ENCODE measurements at places on chromosomes 1 and 21.

GRCh38 chr1:209404577-209404976 lies 178.9 kb upstream of the CAMK1G start:
- no peak for DNase-seq

DNA sequence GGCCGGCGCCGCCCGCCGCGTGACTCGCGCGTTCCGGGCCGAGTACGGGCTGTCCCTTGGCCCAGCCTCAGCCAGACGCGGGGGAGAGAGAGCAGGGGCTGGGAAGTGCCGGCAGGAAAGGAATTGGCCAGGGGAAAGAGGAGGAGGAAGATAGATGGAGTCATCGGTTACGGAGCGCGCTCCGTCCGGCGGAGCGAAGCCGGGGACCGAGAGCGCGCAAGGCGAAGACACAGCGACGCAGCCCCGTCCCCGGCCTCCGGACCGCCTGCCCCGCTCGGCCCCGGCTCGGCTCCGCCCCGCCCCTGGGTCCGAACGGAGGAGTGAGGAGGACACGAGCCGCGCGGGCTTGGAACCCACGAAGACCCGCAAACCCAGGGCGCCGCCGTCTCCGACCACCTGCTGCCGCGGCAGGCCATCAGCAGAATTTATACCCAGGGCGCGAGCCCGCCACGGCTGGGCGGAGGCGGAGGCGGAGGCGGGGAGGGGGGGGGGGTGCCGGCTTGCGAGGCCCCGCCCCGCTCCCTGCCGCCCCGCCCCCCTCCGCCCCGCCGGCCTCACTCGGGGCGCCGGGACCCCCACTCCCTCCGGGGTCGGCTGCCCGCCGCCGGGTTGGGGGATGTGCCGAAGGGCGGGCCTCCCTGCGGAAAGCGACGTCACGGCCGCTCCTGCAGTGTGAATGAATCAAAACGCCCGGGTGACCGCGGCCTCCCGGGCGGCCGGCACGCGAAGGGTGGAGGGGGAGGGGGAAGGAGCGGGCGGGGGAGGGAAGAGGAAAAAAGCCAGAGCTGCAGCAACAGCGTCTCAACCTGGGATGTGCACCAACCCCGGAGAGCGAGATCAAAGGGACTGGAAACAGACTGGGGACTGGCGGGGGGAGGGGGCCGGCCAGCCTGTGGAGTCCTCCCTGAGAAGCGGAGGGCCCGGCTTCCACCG lies at the start of gene LHX4:
Gene LHX4, plus strand, starts transcription at position 782 of the 933 bp plus-strand sequence. CDS start 266 bp downstream, outside the sequence.
- peak; percentile 32 for DNase-seq

DNA sequence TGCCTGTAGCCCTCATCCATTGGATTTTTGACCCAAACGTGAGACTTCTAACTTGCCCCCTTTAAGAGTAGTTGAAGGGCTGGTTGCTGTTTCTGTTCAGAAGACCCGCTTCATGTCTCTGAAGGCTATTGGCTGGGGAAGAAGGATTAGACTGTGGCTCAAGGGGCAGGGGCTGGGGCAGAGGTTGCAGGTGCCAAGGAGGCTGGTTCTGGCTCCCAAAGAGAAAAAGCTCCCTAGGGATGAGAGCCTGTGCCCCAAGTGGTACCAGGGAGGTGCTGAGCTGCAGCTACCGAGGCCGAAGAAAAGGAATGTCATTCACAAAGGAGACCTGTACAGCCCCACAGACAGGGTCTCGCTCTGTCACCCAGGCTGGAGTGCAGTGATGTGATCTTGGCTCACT lies 5.8 kb downstream of the WNT3A start:
- DNase-seq = no peak

- DNase-seq = no peak
Measured at GRCh38 chr1:93111561-93111960, 32.5 kb downstream of the MTF2 start.

- DNase-seq = no peak
Measured at GRCh38 chr1:204003536-204003935, 69.4 kb upstream of the SOX13 start.

- no peak for DNase-seq
Measured at GRCh38 chr1:12166834-12167492, at the start of gene TNFRSF1B. TNFRSF1B (plus strand) TSS chr1:12166991; CDS start chr1:12167092, 101 bp downstream.

DNA sequence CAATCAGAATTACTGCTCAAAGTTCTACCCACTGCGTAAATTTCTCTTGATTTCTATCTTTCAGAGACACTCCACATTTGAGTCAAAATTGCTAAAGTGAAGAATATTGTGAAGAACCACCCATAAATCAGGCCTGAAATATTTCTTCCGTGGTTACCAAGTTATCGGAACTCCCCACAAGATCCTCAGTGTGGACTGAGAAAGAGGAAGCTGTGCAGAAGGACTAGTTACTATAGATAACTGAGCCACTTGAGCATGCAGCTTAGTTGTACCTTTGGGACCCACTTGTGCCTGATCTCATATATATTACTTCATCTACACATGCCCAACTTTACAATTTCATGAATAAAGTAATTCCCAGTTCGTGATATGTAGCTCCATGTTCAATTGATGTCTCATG lies 18.4 kb downstream of the RWDD3 start:
- DNase-seq = no peak

GRCh38 chr1:11823366-11824137 lies 17.6 kb downstream of the CLCN6 start:
- DNase-seq = no peak

DNA sequence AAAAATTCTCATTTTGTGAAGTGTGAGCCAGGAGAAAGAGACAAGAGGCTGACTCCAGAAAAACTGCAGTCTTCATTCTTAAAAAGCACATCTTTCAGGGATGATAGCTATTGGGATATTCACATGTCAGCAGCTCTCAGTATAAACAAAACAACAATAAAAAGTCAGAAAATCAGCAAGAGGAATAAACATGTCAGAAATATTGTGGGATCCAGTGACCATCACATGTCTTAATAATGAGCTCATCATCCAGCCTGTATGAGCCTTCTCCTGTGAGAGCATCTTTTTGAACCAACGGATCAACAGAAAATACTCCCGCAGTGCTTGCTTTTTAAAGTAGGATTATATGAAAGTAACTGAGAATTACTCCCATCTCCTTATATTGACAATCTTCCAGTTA lies 241.6 kb downstream of the SMYD3 start:
- no peak for DNase-seq

DNA sequence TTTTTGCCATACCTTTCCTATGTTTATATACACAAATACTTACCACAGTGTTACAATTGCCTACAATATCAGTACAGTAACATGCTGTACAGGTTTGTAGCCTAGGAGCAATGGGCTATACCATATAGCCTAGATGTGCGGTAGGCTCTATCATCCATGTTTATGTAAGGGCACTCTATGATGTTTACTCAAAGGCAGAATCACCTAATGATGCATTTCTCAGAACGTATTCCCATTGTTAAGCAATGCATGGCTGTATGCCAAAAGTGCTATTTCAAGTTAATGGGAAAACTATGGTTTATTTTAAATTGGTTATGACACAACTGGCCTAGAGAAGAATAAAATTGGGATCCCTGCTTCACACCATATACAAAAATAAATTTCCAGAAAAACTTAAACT lies 36.9 kb upstream of the DISP1 start:
- DNase-seq = peak; percentile 53

- peak; percentile 89 for DNase-seq
Measured at GRCh38 chr1:40820911-40821693, 37.5 kb downstream of the KCNQ4 start.

DNA sequence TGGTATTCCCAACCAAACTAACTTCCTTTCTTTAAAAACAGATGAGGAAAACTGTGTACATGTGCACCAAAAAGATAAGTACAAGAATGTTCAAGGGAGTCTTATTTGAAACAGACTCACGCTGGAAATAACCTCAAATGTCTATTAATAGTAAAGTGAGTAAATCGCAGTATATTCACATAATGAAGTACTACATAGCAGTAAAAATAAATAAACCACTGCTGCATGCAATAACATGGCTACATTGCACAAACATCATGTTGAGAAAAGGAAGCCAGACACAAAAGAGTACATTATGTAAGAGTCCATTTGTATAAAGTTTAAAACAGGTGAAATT lies 5.2 kb upstream of the DENND2D start:
- DNase-seq = no peak

GRCh38 chr21:16117851-16118590 lies 388.2 kb downstream of the USP25 start:
- no peak for DNase-seq

DNA sequence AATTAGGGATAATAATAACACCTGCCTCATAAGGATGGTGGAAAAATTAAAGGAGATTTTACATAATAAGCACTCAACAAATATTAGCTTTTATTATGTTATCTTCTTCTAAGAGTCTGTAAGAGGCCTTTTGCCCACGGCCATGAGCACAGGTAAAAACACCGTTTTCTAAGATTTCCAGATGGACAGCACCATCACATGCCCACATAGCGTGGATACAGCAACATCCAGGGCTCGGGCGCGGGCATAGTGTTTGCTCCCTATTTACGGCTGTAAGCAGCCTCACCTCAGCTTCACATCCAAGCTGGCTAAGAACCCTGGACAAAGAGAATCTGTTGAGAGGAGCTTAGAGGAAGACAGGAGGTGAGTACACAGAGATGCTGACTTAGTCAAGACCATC lies 216.4 kb upstream of the IRF2BP2 start:
- DNase-seq = no peak

GRCh38 chr1:222975472-222976122 lies 160.8 kb downstream of the DISP1 start:
- DNase-seq = no peak

DNA sequence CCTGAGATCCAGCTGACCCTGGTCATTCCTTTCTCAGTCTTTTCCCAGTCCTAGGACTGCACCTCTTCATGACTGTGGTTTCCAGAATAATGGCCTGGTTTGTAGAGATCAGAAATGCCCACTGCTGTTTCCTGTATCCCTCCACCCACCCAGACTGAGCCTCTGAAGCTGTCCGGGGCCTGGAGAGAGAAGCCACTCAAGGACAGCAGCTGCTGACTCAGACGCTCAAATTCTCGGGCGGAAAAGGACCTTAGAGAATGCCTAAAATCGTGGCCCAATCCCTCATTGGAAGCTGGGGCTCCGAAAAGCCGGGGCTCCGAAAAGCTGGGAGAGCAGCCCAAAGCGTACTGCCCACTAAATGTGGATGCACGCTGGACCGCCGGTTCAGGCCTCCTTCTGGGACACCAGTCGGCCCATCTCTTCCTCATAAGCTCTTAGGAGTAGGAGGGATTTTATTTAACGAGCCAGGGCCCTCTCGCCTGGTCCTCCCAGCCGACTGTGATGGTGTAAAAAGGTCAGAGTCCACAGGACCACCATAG lies 7.8 kb upstream of the GPR61 start:
- DNase-seq = no peak

- DNase-seq = no peak
Measured at GRCh38 chr1:220813013-220813412, 26.3 kb downstream of the MTARC1 start.

GRCh38 chr21:45148316-45148990 lies 74.1 kb downstream of the ADARB1 start:
- no peak for DNase-seq

DNA sequence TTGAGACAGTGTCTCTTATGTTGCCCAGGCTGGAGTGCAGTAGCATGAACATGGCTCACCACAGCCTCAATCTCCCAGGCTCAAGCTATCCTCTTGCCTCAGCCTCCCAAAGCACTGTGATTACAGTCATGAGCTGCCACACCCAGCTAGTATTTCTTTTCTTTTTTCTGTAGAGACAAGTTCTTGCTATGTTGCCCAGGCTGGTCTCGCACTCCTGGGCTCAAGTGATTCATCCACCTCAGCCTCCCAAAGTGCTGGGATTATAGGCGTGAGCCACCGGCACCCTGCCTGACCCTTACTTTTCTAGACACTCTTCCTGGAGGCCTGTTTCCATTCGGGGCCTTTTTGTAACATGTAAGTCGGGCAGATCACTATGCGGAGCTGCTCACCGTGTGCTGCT lies 30.1 kb upstream of the SRP9 start:
- DNase-seq = no peak

GRCh38 chr1:34267326-34267725 lies 90.6 kb downstream of the C1orf94 start:
- no peak for DNase-seq

DNA sequence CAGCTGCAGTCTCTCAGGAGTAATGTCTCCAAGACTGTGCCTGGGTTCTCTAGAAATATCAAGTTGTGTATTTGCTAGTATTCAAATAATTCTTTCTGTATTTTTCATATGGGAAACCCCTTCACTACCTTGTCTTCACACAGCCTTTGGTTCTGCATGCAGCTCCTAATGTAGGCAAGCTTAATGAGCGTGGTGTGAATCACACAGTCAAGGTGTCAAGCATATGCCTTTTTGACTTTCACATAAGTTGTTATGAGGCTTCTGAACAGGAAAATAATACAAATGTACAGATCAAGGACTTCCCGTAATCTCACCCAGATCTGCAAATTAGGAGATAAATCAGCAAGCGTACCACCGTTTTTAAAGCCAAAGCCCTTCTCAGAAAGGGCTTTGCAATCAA lies at the start of gene FCRL3:
Gene FCRL3, minus strand, starts transcription at position 38 of the 400 bp plus-strand sequence. CDS start 280 bp downstream, outside the sequence.
- DNase-seq = no peak

DNA sequence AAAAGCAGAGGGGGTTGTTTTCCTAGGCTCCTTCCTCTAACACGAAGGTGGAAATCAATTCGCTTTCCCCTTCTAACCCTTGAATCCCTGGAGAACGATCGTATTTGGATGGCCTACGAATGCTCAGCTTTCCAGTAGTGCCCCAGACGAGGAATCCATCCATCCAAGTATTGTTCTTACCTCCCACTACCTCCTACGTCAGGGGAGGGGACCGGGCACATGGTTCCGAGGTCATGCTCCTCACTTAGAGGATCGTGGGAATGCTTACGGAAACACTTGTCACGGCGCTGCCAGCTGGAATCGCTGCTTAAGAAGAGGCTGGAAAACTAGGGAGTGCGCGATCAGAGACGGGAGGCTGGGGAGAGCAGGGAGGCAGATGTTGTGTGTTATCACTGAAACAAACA lies 47.4 kb downstream of the CAPZB start:
- DNase-seq = no peak

DNA sequence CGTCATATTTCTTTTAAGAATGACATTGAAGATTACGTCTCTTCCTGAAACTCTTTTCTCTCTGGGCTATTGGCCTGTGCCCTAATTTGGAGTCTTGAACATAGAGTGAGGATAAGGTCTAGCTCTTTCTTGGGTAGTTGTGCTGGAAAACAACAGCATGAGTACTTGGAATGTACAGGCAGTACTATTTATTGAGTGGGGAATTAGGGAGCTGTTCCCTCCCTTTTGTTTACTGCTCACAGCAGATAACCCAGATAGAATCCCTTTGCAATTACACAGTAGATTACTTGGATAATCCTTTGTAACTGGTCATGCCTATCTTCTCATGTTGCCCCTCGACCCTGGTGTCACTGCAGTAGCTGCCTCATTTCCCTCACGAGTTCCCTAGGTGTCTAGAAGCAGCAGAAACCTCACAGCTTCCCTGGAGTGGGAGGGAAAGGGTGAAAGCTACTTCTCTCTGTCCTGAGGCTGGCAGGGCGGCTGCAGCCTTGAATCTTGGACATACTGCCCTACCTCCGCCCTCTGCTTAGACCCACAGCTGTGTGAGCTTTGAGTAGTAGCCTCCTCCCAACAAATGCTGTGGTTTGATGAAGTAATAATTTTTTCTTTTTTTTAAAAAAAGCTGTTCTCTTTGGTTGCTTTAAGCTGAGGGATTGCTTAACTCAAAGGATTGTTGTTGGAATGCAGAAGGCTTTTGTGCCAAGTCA lies 70.6 kb downstream of the FGGY start:
- DNase-seq = no peak

GRCh38 chr1:117664314-117664713 lies 58.5 kb downstream of the TENT5C start:
- no peak for DNase-seq
